ENCODE measurements at places on chromosomes 3 and 15.
A peak's percentile ranks its signal among the peaks of the same experiment; 100 is the strongest.

- DNase-seq = no peak
Observed at GRCh38 chr3:39139442-39139841, 13.9 kb downstream of the CSRNP1 start.

- no peak for DNase-seq
Observed at GRCh38 chr3:63473641-63474166, 178.8 kb upstream of the SNTN start.

- DNase-seq = no peak
Observed at GRCh38 chr15:57333487-57333886, 42.8 kb upstream of the CGNL1 start.

DNA sequence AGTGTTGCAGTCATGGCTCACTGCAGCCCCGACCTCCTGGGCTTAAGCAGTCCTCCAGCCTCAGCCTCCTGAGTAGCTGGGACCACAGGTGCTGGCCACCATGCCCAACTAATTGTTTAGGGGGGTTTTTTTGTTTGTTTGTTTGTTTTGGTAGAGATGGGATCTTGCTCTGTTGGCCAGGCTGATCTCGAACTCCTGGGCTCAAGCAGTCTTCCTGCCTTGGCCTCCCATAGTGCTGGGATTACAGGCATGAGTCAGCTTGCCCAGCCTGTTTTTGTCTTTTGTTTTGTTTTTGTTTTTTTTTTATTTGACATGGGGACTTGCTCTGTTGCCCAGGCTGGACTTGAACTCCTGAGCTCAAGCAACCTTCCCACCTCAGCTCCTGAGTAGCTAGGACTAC is 17.4 kb downstream of the NDUFB5 start:
- no peak for DNase-seq

GRCh38 chr3:184383033-184383740 is 3.3 kb downstream of the CHRD start:
- no peak for DNase-seq

- no peak for DNase-seq
Observed at GRCh38 chr3:106247902-106248684, 379.3 kb upstream of the CBLB start.

- DNase-seq = no peak
Observed at GRCh38 chr3:44419116-44419922, 58.2 kb downstream of the ZNF445 start.

DNA sequence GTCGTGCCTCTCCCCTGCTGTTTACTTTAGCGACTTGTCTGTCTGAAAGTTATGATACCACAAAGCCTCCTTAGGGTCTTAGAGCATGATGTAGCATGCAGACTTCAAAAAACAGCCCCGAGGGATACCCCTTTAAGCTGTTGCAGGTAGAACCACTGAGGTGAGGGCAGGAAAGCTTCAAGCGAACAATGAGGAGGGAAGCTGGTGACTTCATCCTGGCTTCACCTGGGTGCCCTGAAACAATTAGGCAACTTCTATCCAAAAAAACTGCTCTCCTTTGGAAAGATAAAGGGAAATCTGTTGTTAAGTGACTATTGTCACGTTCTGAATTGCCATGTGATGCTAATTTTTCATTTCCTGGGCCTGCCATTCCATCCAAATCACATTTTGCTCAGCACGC is 231.6 kb downstream of the SOX2 start:
- no peak for DNase-seq

- DNase-seq = no peak
Observed at GRCh38 chr3:116863822-116864589, 154.4 kb downstream of the TUSC7 start.

GRCh38 chr3:98326945-98327344 is 26.7 kb upstream of the OR5K4 start:
- no peak for DNase-seq

GRCh38 chr15:28915041-28915810 is 29.5 kb downstream of the APBA2 start:
- DNase-seq = no peak

DNA sequence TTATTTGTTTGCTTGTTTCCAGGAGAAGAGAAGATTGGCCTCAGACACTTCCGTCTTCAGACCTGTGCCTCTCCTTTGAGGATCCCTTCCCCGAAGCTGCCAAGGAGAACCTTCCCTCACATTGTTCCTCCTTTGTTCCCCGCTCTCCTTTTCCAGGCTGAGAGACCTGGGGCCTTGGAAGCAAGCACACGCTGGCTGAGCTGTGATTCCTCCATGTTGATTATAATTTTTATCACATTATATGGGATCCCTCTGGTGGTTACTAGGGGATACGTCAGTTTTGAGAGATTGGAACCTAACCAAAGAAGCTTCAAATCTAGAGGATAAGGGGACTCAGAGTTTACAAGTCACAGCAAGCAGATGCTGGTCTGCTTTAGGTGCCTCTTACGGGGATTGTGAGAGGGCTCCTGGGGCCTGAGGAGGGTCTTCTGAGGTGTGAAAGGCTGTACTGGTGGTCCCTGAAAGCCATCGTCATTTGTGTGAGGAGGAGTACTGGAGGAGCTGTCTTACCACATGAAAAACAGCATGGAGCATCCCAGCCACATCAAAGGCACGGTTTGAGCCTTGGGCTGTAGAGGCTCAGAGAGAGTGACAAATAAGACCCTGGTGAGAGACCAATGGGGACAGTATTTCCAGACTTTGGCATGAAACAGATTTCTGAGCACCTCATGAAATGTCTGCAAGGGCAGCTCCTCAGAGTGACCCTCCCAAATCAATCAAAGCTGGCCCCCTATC is 760.1 kb upstream of the CFAP20DC start:
- DNase-seq = peak; percentile 40

Measured in CD8-positive, alpha-beta T cell (primary cell).